ENCODE measurements at places on chromosomes 11 and 22.

- no peak for DNase-seq
These were observed 468.5 kb upstream of the FAT3 start for GRCh38 chr11:91755951-91756707.

GRCh38 chr11:33542921-33543320, 157.7 kb downstream of the C11orf91 start:
- DNase-seq, result no peak

GRCh38 chr11:91178366-91178765, 955.5 kb upstream of the CHORDC1 start:
- DNase-seq, result no peak

- DNase-seq, result peak; percentile 57
These were observed 606 bp downstream of the RASSF7 start for GRCh38 chr11:561148-562003.

DNA sequence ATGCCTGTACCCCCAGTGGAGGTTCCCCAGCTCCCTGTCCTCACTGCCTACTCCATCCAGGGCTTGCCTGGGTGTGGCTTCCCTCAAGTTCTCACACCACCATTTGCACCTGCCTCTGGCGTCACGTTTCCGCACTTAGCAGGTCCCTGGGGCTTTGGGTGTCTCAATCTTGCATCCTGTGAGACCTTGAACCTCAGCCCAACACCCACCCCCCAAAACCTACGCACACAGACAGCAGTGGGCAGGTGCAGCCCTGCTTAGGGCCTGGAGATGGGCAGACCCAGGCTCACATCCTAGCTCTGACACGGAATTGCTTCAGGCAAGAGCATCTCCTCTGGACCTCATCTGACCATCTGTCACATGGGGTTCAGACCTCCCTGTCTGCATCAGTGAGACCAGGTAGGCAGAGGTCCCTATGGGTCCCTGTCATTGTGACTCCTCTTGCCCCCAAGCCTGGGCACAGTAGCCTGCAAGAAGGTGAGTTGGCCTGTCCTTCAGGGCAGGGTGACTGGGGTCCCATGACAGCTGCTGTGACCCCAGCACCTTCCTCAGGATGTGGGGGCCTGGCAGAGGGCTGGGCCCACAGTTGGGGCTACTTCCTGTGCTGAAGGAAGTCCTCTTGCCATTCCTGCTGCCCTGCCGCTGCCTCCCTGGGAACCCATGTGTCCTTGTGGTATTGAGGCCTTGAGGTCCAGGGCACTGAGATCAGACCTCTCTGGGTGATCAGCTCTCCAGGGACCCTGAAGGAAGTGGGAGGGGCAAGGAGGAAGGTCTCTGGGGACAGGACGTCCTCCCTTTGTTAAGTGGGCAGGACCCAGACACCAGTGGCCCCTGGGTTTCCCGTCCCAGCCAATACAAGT, 2.0 kb downstream of the SIPA1 start:
- no peak for DNase-seq

GRCh38 chr11:115900111-115900510, 395.9 kb upstream of the CADM1 start:
- no peak for DNase-seq

- no peak for DNase-seq
These were observed 22.0 kb downstream of the ARAP1 start for GRCh38 chr11:72730243-72730642.

DNA sequence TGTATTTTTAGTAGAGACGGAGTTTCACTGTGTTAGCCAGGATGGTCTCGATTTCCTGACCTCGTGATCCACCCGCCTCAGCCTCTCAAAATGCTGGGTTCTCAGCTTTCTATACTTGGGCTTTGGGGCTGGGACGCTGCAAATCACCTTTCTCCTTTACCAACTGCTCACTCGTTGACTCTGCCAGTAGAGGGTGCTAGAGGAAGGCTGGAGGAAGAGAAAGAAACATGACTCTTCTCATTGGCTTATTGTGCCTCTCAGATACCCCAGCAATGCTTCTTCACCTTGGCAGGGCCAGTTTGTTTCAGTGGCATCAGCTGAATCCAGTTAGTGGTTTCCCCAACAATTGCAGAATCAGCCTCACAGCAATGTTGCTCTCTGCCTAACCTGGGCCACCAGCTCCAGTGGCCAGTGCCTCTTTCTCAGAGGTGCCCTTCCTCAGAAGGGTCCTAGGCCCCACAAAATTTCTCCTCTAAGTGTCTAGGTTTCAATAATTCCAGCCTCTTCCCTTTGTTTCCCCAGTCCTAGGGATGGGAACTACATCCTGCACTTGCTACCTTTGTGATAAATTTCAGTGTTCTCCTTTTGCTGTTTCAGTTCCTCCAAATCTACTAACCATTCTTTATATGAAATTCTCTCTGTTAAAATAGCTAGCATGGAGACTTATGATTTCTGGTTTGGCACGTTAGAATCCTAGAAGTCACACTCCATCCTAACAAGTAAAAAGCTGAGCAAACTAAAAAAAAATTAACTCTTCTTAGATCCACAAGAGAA, 71.5 kb upstream of the VSTM5 start:
- no peak for DNase-seq

- no peak for DNase-seq
These were observed 41.9 kb upstream of the PPP6R3 start for GRCh38 chr11:68418648-68419047.

- no peak for DNase-seq
These were observed 13.6 kb downstream of the SCARF2 start for GRCh38 chr22:20423906-20424551.

DNA sequence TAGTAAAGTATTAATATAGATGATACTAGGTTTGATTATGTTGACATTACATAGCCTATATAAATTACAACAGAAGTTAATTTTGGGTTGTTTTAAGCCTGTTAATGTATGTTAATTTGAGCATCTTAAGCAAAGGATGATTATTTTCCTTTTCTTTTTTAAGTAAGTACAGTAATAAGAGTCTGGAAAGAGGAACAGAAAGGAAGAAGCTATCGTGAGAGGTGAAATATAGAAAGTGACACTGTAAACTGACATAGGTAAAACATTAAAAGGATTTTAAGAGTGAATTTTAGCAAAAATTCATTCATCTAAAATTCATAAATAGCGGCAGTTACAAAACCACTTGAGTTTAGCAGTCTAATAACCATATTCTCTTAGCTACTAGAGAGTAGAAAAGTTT, 45.5 kb downstream of the FAR1 start:
- DNase-seq, result no peak

DNA sequence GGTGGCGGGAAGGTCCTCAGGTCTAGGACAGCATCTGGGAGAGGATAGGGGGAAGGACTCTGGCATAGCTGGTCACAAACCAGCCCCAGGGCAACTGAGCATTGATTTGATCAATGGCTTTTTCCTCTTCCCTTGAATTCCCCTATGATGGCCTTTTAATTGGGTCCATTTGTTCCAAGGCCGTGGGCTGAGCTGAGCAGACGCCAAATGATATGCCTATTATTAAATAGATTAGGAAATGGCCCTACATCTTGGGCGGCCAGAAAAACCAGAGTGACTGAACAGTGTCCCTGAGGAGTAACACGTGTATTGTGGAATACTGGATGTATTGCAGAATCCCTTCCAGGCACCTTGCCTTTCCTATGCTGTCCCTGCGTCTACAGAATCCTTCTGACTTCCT, 26.7 kb upstream of the P2RY6 start:
- no peak for DNase-seq

DNA sequence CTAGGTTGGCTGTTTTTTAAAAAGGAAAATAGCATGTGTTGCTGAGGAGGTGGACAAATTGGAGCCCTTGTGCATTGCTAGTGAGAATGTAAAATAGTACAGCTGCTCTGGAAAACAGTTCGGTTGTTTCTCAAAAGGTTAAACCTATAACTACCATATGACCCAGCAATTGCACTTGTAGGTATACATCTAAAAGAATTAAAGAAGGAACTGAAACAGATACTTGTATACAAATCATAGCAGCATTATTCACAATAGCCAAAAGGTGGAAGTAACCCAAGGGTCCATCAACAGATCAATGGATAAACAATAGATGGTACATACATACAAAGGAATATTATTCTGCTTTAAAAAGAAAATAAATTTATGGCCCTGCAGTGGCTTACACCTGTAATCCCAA, 111.4 kb downstream of the CSTPP1 start:
- no peak for DNase-seq

- DNase-seq, result no peak
These were observed 10.2 kb downstream of the GRAP2 start for GRCh38 chr22:39910876-39911613.

GRCh38 chr22:46697811-46698515, 40.1 kb downstream of the CERK start:
- DNase-seq, result no peak

DNA sequence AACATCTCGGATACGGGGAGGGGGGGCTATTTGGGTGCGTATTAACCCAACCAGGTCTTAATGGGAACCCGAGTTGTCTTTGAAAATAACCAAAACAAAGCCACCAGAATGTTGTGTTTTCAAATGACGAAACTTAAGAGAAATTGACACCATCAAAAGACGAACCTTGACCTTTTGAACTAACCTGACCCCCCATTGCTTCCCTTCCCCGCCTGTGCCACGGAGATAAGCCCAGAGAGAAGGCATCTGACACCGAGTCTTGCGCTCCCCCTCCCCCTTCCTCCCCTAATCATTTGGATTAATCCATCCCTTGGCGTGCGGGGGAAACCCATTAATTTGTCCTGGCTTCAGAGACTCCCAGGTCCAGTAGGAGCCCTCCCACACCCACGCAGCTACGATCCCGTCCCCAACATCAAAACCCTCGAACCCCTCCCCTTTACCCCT, 4.5 kb upstream of the GCAT start:
- no peak for DNase-seq

- no peak for DNase-seq
These were observed 689 bp downstream of the RAB39A start for GRCh38 chr11:107928767-107929507.
